EL (cell line): ENCODE measurements at places on chromosomes 11 and 22.

DNA sequence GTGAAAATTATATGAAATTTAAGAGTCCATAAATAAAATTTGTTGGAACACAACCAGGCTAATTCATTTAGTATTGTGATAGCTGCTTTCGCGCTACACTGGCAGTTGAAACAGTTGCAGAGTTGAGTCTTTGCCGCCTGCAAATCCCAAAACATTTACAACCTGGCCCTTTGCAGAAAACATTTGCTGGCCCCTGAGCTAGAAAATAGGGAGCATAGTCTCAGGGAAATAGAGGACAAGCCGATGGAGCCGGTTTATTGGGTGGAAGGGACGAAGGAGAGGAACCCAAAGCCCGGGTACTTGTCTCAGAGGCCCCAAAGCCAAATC is 527 bp upstream of the SAC3D1 start:
- DNase-seq, result no peak

- DNase-seq, result no peak
Observed at GRCh38 chr11:11207428-11207827, 145.6 kb downstream of the CSNK2A3 start.

DNA sequence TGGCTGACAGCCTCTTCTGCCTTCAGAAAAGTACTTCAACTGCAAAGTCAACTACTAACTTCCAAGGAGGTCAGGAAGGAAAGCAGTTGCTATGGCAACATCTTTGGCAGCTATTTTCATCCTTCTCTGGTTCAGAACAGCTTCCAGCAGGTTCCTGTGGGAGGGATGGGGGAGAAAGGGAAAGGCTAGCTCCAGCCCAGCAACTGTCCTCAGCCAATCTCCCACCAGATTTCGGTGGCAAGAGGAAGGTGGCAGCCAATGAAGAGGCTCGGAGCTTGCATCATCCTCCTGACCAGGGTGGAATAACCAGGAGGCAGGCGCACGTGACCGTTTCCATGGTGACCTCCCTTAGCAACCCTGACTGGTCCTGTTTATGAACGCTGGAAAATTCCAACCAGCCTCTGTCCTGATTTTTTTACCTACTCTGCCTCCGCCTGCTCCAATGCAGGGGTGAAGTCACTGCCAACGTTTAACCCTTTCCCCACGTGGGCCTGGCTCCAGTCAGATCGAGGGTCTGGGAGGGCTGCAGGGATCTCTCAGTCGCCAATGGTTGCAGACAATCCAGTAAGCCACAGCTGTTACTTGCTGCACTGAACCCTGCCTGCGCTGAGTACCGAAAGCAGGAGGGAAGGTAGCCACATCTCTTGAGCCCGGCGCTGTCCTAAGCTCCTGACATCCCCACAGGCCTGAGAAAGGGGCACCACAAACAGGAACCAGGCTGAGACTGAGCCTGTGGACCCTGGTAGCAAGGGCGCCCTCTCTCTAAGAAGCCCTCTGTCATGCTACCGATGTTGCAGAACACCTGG is 11.2 kb upstream of the MALAT1 start:
- DNase-seq, result peak; percentile 100

- DNase-seq, result no peak
Observed at GRCh38 chr22:33012833-33013450, 45.2 kb downstream of the SYN3 start.

DNA sequence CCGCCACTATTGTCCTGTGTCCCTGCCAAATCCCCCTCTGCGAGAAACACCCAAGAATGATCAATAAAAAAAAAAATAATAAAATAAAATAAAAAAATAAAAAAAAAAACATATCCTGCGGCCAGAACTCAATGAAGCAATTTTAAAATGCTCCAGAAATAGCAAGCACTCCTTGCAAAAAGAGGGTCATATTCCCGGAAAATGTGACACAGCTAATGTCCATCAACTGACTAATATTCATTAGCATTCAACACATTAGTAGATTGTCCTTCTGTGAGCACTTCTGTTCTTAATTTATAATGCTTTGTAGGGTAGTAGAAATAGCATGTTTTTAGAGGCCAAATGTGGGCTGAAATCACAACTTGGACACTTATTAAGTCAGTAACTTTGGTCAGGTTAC is 252.3 kb upstream of the SESN3 start:
- no peak for DNase-seq

DNA sequence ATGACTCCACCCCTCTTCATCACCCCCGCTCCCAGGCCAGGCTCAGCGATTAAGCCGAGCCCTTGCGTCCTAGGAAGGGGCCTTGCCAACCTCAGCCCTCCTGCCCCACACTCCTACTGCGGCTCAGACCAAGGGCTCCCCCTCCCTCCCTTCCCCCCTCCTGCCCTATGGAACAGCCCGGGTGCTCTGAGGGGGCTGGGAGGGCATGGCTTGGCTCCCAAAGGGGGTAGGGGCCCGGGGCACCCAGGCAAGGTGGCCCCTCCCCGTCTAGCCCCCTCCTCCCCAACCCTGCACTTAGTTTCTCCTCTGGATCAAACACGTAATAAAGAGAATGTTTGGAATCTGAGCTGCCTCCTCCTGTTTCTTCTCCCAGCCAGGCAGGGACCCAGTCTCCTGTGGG is 6.3 kb downstream of the RCOR2 start:
- no peak for DNase-seq

DNA sequence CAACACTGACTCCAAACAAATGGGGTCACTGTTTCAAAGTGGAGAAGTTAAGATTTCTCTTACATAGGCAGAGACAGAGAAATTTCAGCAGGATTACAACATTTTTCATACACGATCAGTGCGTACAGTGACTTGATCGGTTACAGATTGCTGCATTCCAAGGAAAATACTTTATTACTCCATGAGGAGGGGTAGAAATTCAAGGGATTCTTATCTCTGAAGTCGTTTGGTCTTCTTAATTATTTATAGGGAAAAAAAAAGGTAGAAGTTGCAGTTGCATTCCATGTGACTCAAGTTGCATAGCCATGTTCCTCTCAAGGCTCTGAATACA is 10.7 kb upstream of the SMIM38 start:
- no peak for DNase-seq

- DNase-seq, result no peak
Observed at GRCh38 chr11:117720061-117720511, 76.9 kb downstream of the DSCAML1 start.

DNA sequence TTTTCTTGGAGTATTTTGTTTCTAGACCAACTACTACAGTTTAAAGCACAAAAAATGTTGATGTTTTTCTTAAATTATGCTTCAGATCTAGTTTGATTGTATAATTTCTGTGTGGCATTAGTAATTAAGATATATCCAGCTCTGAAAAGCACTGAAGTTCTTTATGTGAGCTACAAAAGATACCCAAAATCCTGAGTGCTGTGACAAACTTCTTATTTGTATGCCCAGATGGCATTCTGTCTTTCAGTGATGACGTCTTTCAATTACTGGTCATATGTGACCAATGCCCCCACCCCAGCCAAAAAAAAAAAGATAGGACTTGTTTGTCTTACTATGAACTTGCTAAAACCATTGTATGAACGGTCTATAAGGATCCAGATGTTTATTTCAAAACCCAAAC is 51.3 kb downstream of the BIRC2 start:
- no peak for DNase-seq

DNA sequence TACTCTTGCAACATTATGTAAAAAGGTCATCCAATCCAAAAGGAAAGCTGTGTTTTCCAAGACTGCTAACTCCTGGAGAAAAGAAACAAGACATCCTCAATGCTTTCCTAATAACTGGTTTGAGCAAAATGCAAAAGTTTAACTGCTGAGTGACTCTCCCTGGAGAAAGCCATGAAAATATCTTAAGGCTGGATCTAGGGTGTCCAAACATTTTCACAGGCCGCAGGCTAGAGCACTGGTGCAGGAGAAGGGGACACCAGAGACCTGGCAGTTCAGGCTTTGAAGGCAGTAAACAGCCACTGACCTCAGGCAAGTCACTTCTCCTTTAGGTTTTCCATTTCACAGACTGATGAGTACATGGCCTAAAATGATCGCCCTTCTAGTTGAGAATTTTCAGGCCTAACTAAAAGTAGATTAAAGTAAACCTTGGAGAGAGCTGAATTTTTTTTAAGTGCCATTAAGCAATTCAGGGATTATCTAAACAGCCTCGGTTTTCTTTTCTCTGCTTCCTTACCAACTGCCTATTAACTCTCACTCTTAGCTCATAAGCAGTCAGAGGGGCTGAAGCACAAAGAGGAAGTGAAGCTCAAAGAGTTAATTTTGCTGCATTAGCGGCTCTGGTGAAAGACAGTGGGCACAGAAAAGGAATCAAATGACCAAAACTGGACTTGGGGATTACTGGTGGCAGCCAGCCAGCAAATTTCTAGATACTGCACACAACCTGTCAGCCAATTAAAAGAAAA is 2.3 kb downstream of the CHKA start:
- DNase-seq, result no peak

- DNase-seq, result peak; percentile 31
Observed at GRCh38 chr11:77411137-77411707, 62.7 kb downstream of the PAK1 start.

- no peak for DNase-seq
Observed at GRCh38 chr11:70551351-70552166, 153.2 kb downstream of the CTTN start.

DNA sequence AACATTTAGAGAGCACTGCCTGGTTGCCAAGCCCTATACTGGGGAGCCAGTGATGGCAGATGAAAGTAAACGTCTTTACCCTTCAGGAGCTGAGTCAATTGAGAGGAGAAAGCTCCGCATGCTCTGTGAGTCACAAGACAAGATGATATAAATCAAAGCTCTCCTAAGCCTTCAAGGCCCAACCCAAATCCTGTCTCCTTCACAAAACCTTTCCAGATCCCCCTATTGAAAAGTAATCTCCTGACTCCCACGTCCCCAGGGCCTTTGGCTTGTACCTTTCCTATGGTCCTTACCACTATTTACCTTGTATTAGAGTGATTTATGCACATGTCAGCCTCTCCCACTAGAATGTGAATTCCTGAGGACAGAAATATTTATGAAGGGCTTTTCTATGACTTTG is 230.1 kb upstream of the TENM4 start:
- DNase-seq, result no peak

GRCh38 chr11:118398791-118399559 is 2.4 kb upstream of the ATP5MG start:
- DNase-seq, result no peak

DNA sequence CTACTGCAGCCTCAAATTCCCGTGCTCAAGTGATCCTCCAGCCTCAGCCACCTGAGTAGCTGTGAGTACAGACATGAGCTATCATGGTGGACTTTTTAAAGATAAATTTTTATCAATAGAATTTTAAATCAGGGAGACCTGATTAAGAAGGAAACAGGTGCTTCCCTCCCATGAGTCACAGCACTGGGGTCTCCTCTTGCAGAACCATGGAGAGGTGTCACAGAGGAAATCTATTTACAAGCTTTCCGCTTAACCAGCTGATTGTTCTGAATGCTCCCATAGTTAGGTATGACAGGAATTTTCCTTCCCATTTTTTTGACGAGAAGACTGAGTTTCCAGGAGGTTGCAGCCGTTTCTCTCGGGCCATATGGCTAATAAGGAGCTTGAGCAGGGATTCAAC is 516.1 kb downstream of the MIAT start:
- DNase-seq, result no peak

DNA sequence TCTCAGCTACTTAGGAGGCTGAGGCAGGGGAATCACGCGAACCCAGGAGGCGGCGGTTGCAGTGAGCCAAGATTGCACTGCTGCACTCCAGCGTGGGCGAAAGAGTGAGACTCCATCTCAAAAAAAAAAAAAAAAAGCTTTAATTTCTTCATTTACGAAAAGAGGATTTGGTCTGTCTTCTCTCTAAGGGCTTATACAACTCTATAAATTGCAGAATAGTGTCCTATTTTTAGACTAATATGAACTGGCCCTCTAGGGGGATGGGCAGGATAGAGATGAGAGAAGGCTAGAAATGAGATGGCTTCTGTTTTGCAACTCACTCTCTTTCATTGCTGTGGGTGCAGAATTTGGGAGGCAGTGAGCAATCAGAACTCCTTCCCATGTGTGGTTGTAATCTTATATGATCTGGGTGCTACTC is 11.3 kb downstream of the MAML2 start:
- no peak for DNase-seq

- no peak for DNase-seq
Observed at GRCh38 chr11:64360448-64360921, 1.5 kb downstream of the RPS6KA4 start.
